SJCRH30 (cell line): ENCODE measurements at places on chromosomes 7 and 10.
A peak's percentile ranks its signal among the peaks of the same experiment; 100 is the strongest.

GRCh38 chr10:88659725-88660597 lies 4.3 kb upstream of the LIPF start:
- no peaks in the 10 kb centered on the region for H3K27me3 ChIP-seq
- H3K36me3 ChIP-seq: no peaks in the 10 kb centered on the region
- no peak for DNase-seq
- no peak overlapping the region for H3K27ac ChIP-seq
- peaks cover 4% of the 10 kb centered on the region; the same call in 1 of the 2 replicates for H3K4me1 ChIP-seq

GRCh38 chr7:68700414-68700813 lies 897.9 kb upstream of the AUTS2 start:
- no peaks in the 10 kb centered on the region for H3K4me1 ChIP-seq
- H3K27me3 ChIP-seq: no peaks in the 10 kb centered on the region
- H3K27ac ChIP-seq: no peak overlapping the region
- DNase-seq: no peak

DNA sequence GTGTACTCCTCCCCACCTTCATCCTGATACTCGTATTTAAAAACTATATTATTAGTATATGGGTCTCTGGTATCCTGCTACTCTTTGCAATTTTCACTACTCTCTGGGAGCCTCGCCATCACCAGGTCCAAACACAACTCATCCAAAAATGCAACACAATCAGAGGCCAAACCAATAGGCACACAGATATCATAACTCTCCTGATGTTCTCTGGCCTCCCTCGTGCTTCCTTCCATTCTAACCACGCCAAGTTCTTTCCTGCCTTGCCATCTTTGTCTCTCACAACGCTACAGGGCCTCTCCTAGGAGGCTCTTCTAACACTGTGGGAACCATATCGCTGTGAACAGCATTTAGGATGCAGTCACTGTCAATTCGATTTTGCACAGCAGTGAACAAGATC lies 7.3 kb downstream of the RHEB start:
- H3K27me3 ChIP-seq: no peaks in the 10 kb centered on the region
- no peak overlapping the region for H3K4me3 ChIP-seq
- DNase-seq: no peak

DNA sequence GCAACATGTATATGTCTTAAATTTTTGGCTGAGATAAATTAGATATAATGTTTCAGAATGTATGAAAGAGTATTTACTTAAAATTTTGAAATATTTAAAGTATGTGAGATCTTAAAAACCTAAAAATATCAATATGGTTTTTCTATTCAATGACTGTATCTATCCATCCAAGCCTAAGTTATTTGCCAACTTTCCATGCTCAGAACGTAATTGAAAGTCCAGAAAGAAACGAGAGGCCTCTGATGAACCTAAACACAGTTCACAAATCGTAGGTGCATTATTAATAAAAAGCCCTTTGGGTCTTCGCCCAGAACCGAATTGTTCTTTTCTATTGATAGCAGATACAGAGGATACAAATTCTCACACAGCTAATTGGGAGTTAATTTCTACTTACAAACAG lies 6.5 kb downstream of the SVIL start:
- H3K27ac ChIP-seq: no peak overlapping the region
- H3K4me1 ChIP-seq: peaks cover 21% of the 10 kb centered on the region
- H3K27me3 ChIP-seq: no peaks in the 10 kb centered on the region
- H3K36me3 ChIP-seq: no peaks in the 10 kb centered on the region

GRCh38 chr10:93816123-93816747 lies 58.5 kb downstream of the LGI1 start:
- H3K27ac ChIP-seq: no peak overlapping the region
- no peaks in the 10 kb centered on the region for H3K36me3 ChIP-seq
- peaks cover 3% of the 10 kb centered on the region; the same call in 1 of the 2 replicates for H3K4me1 ChIP-seq
- no peaks in the 10 kb centered on the region for H3K27me3 ChIP-seq
- peak; percentile 45 for DNase-seq

DNA sequence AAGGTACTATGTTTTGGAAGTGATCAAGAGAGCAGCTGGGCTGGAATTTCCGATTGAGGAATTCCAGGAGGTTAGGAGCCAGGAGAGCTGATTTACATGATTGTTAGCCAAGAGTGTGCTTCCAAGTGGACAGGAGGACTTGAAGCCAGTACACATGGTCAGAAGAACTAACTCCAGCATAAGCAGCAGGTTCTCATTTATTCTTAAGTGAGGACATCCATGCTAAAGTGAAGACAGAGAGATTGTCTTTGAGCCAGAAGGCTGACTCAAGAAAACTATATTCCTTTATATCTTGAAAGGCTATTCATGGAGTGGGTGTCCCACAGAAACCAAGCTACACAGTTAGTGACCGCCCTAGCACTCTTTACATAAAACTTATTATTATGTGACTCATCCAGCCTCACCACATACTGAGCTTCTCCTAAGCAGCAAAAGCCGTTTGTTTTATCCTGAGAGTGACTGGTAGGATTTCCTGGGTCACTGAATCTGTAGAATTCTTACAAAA lies 56.7 kb upstream of the SEMA3A start:
- no peaks in the 10 kb centered on the region for H3K4me1 ChIP-seq
- no peaks in the 10 kb centered on the region for H3K36me3 ChIP-seq
- H3K4me3 ChIP-seq: no peak overlapping the region
- no peak overlapping the region for H3K27ac ChIP-seq
